ENCODE measurements at places on chromosomes 2 and 18.
A peak's percentile ranks its signal among the peaks of the same experiment; 100 is the strongest.

DNA sequence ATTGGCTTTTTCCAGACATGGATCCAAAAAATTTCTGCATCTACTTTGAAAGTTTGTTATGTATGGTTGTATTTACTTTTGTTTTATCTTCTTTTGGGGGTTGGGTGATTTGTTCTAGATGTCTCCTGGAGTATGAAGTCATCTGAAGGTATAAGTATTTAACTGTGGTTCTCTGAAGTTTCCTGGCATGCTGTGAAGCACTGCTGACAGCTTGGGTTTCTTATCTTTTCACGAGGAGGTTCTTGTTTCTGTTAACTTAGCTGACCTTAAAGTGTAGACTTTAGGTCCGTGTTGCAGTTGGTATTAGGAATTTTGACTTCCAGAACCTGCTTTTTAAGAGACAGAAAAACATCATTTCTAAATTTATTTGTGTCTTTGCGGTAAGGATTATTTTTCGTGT lies 15.9 kb downstream of the GLS start:
- no peak for DNase-seq

DNA sequence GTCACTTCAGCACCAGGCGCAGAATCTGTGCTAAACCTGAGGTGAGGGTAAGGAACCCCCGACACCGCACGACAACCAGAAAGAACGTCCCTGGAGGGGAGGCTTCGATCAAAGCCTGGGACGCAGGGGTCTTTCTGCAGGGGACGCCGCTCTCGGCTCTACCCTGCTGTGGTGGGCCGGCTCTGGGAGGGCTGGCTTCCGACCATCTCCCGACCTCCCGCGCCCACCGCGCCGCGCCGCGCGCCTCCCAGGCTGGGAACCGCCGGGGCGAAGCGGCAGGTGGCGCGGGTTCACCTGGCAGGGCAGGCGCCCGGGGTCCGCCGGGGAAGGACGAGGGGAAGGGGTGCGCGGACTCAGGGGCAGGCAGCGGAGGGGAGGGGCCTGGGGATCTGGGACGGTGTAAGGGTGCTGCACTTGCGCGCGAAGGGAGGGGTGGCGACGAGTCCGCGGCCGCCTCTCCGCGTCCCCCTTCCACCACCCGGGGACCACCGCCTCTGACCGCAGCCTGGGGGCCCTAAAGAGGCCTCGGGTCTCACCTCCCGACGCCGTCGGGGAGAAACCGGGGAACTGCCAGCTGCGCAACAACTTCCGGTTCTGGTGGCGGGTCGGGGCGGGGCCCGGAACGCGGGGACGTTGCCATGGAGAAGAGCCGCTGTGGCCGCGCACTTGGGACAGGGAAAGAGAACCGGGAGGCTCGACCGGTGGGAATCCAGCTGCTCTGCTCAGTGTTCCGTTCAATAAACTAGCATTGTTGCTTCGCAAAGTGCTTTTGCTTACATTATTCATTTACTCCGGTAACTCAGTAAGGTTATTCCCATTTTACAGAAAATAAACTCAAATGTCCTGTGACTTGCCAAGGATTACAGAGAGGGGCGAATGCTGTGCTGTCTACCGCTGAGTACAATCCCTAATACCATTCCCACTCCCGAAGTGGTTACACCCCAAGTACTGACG lies at the start of gene ZNF396:
TSS of gene ZNF396 (minus strand) at position 596 of the 954 bp plus-strand sequence. CDS start 3,045 bp downstream, outside the sequence.
- peak; percentile 8 for DNase-seq

- DNase-seq = no peak
These were observed 98.0 kb downstream of the AAK1 start for GRCh38 chr2:69545477-69545932.

GRCh38 chr18:59779979-59780378 lies 82.8 kb upstream of the CCBE1 start:
- DNase-seq = no peak

DNA sequence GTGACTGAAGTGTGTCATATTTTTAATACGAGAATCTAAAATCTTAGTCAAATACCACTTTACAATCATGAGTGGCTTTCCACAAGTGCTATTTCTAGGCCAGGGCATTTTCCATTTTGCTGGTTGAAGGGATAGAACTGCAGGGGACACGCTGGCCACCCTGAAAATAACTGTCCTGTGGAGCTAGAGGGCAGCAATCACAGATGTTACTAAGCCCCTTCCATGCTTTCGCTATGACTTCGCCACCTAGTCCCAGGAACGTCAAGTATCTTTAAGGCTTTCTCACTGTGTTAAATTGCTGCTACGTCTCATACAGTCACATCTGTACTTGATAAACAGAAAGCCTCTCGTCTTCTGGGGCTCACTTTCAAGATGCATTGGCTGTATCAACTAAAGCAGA lies 171.8 kb downstream of the CDH2 start:
- no peak for DNase-seq

GRCh38 chr2:240205348-240205747 lies 64.9 kb upstream of the OTOS start:
- DNase-seq = no peak

Measured in C1 segment of cervical spinal cord (tissue), 14 donors.